ENCODE measurements at places on chromosomes 5 and 9.

DNA sequence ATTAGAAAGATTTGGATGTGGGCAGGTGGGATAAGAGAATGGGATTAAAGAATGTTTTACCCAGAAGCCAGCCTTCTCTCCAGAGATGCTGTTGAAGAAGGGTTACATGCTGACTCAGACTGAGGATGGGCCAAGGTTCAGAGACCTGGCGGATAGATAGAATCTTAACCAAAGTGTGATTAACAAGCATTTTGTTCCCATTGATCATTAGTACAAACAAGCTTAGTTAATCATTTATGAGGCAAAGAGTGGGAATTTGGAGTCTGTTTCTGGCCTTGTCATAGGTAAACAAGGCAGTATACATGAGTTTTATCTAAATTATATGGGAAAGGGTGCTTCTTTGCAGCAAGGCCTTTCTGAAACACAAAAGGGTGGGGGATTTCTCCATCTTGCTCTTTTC lies 20.8 kb upstream of the DTWD2 start:
- DNase-seq: no peak

- no peak for DNase-seq
These were observed 45.0 kb upstream of the PRSS3 start for GRCh38 chr9:33750307-33750838.

DNA sequence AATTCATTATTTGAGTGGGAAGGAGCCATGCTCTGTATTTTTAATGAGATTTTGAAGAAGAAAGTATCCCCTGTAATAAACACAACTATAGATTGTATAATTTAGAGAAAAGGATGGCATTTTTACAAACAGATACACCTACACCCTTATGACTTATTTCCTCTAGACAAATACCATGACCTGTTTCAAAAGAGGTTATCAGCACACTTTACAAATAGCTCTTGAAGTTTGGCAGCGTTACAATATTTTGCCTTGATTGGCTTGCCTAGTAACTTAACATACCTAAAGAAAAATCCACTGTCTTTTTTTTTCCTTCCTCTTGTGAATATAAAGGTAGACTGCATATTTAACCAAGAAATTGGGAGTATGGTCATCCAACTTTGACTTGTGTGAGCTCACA lies 28.5 kb upstream of the CETN3 start:
- no peak for DNase-seq

DNA sequence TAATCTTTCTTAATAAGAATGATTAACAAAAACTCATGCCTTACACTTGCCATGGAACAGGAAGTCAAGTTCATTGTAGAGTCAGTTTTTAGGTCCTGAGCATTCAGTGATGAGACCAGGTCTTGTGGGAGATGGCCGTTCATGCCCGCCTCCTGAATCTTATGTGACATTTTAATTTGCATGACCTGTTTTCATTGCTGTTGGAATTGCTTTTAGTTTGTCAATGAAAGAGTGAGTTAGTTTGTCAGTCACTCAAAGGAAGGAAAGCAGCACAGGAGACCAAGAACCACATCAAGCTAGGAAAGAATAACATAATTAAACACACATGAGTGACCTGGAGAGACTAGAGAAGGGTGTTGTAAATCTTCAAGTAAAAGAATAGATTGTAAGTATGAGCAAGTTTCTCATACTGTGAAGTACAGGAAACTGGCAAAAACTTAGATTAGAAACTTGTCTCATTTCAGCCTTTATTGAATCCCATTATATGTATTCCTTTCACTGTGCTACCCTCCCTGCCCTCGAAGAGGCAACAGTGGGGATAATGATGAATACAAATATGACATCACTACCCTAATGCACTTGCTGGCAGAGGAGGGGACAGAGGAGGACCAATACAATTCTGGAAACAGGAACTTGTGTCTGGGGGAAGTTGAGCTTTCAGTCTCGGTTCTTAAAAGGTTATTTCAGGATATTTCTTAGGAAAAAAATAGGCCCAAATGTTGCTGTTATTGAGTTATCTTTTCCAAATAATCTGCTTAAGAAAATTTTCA lies 64.3 kb upstream of the C6 start:
- no peak for DNase-seq

- DNase-seq: no peak
These were observed 1.3 kb upstream of the ZNF366 start for GRCh38 chr5:72508241-72509170.

DNA sequence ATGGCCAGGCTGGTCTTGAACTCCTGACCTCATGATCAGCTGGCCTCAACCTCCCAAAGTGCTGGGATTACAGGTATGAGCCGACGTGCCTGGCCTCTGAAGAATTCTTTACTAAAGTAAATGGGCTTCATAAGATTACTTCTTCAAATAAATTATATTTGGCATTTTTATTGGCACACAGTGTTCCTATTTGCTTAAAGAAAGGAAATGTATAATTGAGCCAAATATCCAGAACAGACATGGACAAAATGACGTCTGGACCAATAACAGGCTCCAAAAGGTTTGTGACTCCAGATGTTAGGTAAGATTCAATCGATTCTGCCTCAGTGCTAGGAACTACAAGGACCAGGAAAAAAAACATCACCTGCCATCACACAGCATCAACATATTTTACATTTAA lies 40.7 kb downstream of the ECPAS start:
- DNase-seq: no peak

GRCh38 chr5:14359069-14360043 lies 216.2 kb downstream of the TRIO start:
- no peak for DNase-seq

DNA sequence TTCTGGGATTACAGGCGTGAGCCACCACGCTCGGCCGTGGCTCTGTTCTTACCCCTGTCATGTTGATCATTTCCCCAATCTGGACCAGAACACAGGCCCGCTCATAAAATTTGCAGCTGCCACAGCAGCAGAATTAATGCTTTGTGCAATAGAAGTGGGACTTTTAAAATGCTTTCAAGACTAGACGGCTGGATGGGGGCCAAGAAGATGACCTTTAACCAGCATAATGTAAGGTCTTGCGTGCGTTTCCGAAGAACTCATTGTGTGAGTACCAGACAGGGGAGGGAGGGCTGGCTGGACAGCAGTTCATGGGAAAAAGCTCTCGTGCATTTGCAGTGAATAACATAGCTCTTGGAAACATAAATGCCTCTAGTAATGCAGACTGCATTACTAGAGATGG lies 3.5 kb upstream of the WDR38 start:
- DNase-seq: no peak

- DNase-seq: no peak
These were observed 32.2 kb upstream of the CDH18 start for GRCh38 chr5:20020247-20020646.

GRCh38 chr9:137220317-137221094 lies 1.5 kb downstream of the RNF208 start:
- DNase-seq: no peak

GRCh38 chr5:176491101-176491502 lies 42.9 kb downstream of the FAF2 start:
- no peak for DNase-seq

GRCh38 chr5:129500101-129500500 lies 40.0 kb downstream of the ADAMTS19 start:
- DNase-seq: no peak

GRCh38 chr9:104842698-104843097 lies 78.8 kb downstream of the NIPSNAP3B start:
- DNase-seq: no peak

DNA sequence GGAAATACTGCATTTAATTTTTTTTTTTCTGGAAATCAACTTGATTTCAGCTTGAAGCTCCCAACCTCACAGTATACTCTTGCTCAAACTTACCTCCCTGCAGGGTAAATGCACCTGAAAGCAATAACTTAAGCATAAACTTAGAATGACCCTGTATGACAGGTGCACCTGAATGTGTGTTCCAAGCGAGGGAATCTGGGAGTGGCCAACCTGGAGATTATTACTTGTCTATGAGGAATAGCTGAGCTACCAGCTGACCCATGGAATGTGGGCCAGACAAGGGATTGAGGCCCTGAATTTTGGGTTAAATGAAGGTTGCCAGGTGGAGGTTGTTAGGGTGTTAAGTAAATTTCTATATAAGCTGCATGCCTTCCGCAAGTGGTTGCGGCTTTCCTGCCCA lies 140.6 kb downstream of the OSTF1 start:
- DNase-seq: no peak

DNA sequence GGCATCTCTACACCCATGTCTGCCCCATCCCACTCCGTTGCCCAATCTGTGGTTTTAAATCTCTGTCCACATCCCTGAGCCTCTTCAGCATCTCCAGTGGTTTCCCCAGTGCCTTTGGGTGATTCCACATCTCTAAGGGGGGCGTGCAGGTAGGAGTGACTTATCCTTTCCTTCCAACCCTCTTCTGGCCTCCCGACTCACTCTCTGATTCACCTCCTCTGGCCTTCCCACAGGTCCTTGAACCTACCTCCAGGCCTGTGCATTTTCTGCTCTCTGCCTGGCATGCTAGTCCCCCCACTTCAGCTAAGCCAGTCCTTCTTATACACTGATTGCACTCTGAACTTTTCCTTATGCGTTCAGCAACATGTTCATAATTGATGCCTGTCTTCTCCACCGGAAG lies 99.0 kb downstream of the RALGPS1 start:
- DNase-seq: no peak

GRCh38 chr5:164326219-164326618 lies 820.8 kb downstream of the MAT2B start:
- DNase-seq: no peak

DNA sequence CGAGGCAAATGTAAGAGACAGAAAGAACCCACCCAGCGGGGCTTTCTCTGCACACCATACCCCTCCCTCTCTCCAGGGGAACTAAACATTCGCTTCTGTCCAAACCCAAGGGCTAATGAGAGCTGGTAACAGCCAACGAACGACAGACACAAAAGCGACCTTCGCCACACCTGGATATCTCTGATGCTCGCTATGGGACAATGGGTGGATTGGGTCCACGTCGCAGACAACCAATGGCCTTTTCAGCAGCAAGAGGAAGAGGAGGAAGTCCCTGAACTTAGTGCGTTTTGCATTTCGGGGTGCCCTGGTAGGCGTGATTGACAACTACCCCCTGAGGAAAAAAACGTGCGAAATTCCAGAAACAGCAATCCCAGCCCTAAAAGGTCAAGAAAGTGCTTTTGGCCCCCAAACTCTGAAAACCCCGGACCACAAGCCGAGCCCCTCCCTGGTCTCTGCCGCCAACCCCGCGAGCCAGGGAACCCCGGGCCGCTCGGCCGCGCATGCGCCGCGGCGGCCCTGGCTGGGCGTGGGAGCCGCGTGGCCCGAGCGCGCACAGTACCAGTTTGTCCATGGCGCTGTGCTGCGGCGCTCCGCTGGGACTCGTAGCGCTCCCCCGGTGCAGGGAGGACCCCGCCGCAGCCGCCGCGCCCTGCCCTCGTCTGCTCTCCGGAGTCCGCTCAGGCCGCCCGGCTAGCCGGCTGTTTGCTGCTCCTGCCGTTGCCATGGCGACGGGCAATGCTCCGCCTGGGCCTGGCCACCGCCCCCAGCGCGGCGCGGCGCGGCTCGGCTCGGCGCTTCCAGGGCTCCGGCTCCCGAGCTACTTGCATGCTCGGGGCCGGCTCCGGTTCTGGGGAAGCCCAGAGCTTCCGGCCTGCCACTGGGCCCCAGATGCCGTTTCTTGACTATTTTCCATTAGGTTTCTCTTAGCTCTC lies 66.9 kb upstream of the DNAH5 start:
- DNase-seq: peak; percentile 96

GRCh38 chr5:128538000-128538249 lies at the start of gene FBN2:
FBN2 (minus strand) TSS chr5:128538245; CDS start chr5:128537603, 642 bp downstream.
- no peak for DNase-seq

DNA sequence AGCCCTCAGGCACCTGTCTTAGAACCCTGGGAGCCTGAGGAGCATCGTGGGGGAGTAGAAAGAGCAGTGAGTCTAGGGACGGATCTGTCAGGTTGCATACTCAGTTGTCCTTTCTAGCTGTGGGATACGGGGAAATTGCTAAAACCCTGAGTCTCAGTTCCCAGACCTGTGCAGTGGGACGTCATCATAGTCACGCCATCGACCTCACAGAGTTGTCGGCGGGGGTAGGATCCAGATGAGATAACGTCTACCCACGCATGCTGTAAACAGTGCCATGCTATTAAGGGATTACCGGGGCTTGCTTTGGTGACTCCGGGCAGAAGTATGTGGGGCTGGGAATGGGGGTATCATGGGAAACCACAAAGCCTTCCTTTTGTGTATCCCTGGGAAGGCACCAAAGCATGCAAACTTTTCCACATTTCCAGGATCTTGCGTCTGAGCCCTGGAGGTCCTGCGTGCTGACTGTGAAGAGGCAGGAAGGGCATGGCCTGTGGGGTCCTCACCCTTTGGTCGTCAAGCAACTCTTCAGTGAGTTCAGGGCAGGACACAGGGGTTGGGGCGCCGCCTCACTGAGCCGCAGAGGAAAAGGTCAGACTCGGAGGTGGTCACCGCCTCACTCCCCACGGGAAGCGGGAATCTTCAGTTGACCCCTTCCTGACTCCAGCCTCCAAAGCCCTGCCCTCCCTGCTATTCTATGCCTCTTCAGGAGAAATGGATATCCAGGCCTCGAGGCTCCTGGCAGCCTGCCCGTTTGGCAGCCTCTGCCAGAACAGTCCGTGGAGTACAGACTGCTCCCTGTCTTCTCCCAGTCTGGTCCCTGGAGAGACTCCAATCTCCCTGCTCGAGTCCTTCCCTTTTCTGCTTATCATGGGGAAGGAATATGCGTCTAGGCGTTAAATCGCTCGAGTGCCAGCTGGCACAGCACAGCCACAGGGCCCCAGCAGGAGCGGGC lies 186.8 kb upstream of the KLF9 start:
- peak; percentile 73 for DNase-seq

- no peak for DNase-seq
These were observed 72.0 kb downstream of the KIF24 start for GRCh38 chr9:34256987-34257585.

GRCh38 chr9:110622368-110622767 lies 42.8 kb upstream of the SVEP1 start:
- DNase-seq: no peak

DNA sequence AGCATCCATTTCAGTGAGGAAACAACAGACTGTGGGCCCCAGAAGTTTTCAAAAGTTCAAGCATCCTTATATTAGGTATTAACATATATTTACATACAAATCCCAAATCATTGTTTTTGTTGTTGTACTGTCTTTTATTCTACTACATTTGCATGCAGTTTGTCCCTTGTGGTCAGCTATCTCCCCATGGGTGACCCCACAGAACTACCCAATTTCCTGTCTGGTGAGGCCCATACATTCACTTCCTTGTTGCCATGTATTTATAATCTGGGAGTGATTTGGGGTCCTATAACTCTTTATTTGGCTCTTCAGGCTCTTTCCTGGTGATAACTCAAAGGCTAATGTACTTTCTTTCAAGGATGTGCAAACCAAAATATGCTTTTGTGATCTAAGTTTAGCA lies 3.3 kb upstream of the CD180 start:
- DNase-seq: no peak

GRCh38 chr9:95791286-95791685 lies 84.2 kb upstream of the ERCC6L2 start:
- no peak for DNase-seq

- no peak for DNase-seq
These were observed 13.9 kb downstream of the TLR4 start for GRCh38 chr9:117718085-117718484.

DNA sequence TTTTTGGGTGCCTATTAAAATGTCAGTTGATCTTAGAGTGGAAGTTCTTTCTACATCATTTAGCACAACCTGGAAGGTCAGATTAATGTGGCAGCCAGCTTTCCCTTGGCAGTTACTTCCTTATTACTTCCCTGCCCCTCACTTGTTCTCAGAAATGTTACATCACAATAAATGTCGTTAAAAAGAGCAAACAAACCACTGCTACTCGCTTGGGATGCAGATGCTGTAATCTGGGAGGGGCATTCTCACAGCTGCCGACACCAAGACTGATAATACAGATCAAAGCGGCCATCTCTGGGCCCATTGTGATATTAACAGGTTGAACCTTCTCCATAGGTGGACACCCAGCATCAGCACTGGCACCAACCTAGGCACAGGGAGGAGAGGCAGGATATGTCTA lies 29.3 kb downstream of the PLAC8L1 start:
- DNase-seq: no peak
